ENCODE measurements at places on chromosomes 11 and 22. TPM values are rescaled to one million over a fixed set of nuclear protein-coding genes. Genes with fewer than 3 reads are reported as not detected.

Gene B3GAT3
- total RNA-seq: 68.2 TPM

Gene MRGPRX3
- not detected for total RNA-seq

Gene CNTN5
- not detected for total RNA-seq

GRCh38 chr11:100970283-100971164, 159.1 kb downstream of the PGR start:
- no peak overlapping the region for H3K27ac ChIP-seq
- no peaks in the 10 kb centered on the region for H3K4me1 ChIP-seq
- H3K27me3 ChIP-seq: no peaks in the 10 kb centered on the region
- H3K36me3 ChIP-seq: no peaks in the 10 kb centered on the region

DNA sequence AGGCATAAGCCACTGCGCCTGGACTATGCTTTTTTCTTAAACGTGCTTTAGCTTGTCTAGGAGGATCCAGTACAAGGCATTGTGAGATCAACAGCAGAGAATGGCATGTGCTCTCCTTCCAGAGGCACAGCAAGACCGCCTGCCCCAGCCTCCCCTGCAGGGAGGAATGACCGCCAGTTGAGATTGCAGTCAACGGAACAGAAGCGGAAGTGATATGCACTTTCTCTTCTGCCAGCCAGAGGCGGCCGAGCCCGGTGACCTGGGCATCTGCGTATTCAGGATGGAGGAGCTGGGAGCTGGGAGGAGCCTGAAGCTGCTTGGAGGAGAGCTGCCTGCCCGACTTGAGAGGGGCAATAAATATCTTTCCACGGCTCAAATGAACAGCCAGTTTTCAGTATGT, 243.0 kb downstream of the CTTN start:
- no peaks in the 10 kb centered on the region for H3K4me1 ChIP-seq
- no peaks in the 10 kb centered on the region for H3K27me3 ChIP-seq
- H3K4me3 ChIP-seq: no peak overlapping the region
- no peak for DNase-seq
- H3K36me3 ChIP-seq: no peaks in the 10 kb centered on the region
- H3K27ac ChIP-seq: no peak overlapping the region

- no peak overlapping the region for H3K27ac ChIP-seq
- no peaks in the 10 kb centered on the region for H3K36me3 ChIP-seq
- H3K4me3 ChIP-seq: no peak overlapping the region
- H3K4me1 ChIP-seq: no peaks in the 10 kb centered on the region
- H3K27me3 ChIP-seq: no peaks in the 10 kb centered on the region
These were observed 105.9 kb downstream of the SLC17A6 start for GRCh38 chr11:22444076-22444475.

DNA sequence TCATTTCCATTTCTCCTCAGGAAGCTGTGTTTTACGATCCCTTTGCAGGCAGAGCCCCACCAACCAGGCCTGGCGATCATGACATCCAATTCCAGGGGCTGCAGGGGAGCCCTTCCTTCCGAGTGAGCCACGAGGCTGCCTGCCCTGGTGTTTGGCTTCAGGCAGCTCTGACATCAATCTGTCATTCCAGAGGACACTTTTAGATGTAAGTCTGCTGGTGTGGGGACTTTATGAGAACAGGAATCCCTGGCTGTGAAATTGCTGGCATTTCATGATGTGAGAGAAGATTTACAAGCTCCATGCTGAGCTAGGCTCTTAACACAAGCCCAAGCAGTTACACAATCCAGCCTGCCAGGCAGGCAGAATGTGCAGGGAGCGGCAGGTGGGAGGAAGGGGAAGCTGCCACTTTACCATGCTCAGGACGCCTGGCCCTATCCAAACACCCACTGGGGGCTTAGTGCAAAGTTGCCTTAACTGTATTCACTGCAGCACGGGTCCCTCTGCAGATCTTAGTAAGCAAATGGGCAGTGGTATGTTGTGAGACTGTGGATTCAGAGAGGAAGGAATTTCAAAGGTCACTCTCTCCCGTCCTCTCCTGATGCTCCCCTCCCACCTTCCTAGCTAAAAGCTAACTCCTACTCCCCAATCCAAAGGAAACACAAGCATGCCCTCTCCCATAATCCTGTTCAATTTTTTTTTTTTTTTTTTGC, 43.4 kb upstream of the MICAL2 start:
- DNase-seq: no peak
- H3K4me3 ChIP-seq: no peak overlapping the region
- H3K36me3 ChIP-seq: no peaks in the 10 kb centered on the region

Measured in CD8-positive, alpha-beta memory T cell (primary cell).